T-cell (primary cell): ENCODE measurements at places on chromosomes 4 and X. TPM values are rescaled to one million over a fixed set of nuclear protein-coding genes. Genes with fewer than 3 reads are reported as not detected.

Gene CCKAR
- total RNA-seq = not detected

Gene RAI2
- total RNA-seq = 0.76 TPM

Gene DNAAF6
- not detected for total RNA-seq

Gene SLC4A4
- total RNA-seq = 3.2 TPM

Gene HTN3
- not detected for total RNA-seq

GRCh38 chrX:108397627-108398391 is 40.4 kb downstream of the COL4A6 start:
- H3K36me3 ChIP-seq = no peaks in the 10 kb centered on the region
- H3K27me3 ChIP-seq = no peaks in the 10 kb centered on the region
- H3K4me3 ChIP-seq = no peak overlapping the region
- no peaks in the 10 kb centered on the region for H3K4me1 ChIP-seq
- no peak for DNase-seq
- no peak overlapping the region for H3K27ac ChIP-seq

DNA sequence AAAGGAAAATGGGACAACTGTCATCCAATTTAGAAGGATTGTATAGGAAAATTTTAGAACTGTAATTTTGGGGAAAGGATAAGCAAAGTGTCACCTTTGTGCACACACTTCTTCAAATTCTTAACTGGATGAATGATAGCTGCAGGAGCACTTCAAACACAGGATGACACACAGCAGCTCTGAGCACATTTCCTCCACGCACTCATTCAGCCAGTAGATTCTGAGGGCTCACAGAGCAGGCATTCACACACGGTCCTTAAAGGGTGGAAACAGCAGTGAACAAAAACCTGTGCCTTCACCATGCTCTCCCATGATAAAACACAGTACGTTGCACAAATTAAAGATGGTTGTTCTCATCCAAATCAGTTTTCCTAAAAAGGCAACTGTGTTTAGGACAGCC is 38.5 kb upstream of the KLF3 start:
- no peak overlapping the region for H3K4me3 ChIP-seq
- no peaks in the 10 kb centered on the region for H3K36me3 ChIP-seq
- no peaks in the 10 kb centered on the region for H3K27me3 ChIP-seq
- H3K4me1 ChIP-seq = peaks cover 6% of the 10 kb centered on the region
- H3K27ac ChIP-seq = no peak overlapping the region
- DNase-seq = no peak

DNA sequence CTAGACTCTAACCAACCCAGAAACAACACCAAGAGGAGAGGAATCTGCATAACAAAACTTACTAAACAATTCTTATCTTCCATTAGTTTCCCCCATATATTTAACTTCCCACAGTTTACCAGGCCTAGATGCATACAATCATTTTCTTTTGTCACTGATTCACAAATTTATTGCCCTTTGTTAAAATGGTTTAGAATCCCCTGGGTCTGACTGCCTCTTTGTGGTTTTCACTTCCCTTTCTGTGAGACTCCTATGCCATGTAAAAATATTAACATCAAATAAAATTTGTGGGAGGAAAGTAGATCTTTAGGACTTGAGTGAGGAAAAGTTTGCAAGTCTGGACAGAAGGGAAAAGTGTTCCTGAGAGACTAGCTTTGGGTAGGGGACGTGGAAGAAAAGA is 393.8 kb upstream of the CNKSR2 start:
- no peaks in the 10 kb centered on the region for H3K4me1 ChIP-seq
- no peak overlapping the region for H3K27ac ChIP-seq
- no peaks in the 10 kb centered on the region for H3K27me3 ChIP-seq
- no peak overlapping the region for H3K4me3 ChIP-seq
- no peak for DNase-seq

DNA sequence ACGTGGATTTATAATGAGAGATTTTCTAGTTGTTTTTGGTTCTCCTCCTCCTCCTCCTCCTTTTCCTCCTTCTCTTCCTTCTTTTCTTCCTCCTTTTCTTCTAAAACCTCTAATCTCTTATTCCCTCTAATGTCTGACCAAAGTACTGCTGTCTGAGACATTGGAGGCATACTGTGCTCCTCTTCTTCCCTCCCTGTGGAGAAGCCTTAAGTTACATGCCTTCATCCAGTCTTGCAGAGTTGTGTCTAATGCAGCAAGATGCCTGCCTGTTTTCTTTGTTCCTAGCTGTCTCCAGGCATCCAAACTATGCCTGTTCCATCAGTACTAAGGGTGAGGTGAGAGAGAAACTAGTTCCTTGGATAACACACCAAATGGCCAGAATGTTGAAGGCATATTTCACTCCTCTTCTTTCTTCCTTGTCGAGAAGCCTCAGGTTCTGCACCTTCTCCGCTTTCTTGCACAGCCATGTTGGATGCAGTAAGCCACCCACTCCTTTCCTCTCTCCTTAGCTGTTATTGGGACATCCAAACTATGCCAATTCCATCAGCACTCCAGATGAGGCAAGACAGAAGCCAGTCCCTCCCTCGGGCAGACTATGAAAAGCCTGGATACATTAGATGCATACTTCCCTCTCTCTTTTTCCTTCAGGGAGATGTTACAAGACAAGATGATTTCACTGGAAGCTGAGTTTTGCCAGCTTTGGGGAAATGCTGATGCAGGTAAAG is 285.7 kb upstream of the TRAM1L1 start:
- H3K4me3 ChIP-seq = no peak overlapping the region
- no peaks in the 10 kb centered on the region for H3K27me3 ChIP-seq
- H3K4me1 ChIP-seq = no peaks in the 10 kb centered on the region
- no peaks in the 10 kb centered on the region for H3K36me3 ChIP-seq
- no peak overlapping the region for H3K27ac ChIP-seq

DNA sequence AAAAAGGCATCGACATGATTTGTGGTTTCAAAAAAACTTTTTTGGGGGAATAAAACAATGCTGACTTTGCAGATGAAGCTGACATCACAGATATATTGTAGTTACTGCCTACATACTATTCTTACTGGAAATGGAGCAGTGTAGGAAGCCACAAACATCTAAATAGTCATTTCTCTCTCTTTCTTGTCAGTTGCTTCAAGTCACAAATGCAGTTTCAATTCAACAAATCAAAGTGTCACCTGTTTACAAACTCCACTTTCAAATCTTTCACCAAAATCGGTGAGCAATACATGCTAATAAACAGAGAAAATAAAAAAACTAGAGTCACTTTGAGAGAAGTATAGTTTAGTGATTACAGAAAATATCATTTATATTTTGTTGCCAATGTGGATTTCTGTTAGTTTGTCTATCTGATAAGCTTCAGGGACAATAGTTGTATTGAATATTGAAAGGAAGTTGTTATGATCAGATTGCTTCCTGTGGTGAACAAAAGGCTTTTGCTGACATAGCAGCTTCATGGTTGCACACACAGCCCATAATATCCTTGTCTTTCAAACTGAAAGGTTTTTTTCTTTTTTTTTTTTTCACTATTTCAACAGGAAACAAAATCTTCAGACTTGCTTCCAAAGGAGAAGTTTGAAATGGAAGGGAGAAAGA is 49.7 kb upstream of the PTPN13 start:
- H3K4me3 ChIP-seq = no peak overlapping the region
- no peaks in the 10 kb centered on the region for H3K27me3 ChIP-seq
- H3K36me3 ChIP-seq = no peaks in the 10 kb centered on the region
- no peaks in the 10 kb centered on the region for H3K4me1 ChIP-seq

DNA sequence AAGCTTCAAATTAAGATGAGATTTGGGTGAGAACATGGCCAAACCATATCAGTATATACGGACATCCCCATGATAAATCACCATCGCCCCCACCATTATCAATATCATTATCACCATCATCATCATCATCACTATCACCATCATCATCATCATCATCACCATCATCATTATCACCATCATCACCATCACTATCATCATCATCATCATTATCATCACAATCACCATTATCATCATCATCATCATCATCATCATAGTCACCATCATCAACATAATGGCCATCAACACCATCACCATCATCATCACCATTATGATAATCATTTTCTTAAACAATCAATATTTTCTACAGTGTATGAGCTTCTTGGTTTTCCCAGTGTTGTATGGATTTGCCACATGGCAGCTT is 360.9 kb downstream of the NLGN4X start:
- H3K4me3 ChIP-seq = no peak overlapping the region
- H3K4me1 ChIP-seq = no peaks in the 10 kb centered on the region
- no peak overlapping the region for H3K27ac ChIP-seq
- H3K36me3 ChIP-seq = no peaks in the 10 kb centered on the region
- no peak for DNase-seq

GRCh38 chrX:47223476-47224250 is 5.2 kb downstream of the CDK16 start:
- H3K27me3 ChIP-seq = no peaks in the 10 kb centered on the region
- DNase-seq = no peak
- H3K36me3 ChIP-seq = peaks cover 41% of the 10 kb centered on the region
- no peak overlapping the region for H3K27ac ChIP-seq

- no peak overlapping the region for H3K27ac ChIP-seq
- no peaks in the 10 kb centered on the region for H3K36me3 ChIP-seq
- H3K4me1 ChIP-seq = no peaks in the 10 kb centered on the region
- no peak for DNase-seq
- no peaks in the 10 kb centered on the region for H3K27me3 ChIP-seq
These were observed 198.7 kb downstream of the ENOX2 start for GRCh38 chrX:130704053-130705038.

DNA sequence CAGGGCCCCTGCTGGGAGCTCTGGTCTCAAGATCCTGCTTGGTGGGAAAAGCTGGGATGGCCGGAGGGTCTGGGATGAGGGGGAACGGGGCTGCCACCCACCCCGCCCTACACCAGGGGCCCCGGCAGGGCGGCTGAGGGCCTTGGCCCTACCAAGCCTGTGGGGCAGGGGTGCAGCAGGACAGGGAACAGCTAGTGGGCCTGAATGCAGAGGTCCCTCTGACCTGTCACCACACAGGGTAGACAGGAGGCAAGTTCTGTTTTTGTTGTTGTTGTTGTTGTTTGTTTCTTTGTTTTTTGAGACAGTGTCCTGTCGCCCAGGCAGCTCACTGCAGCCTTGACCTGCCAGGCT is 332 bp upstream of the RENBP start:
- no peaks in the 10 kb centered on the region for H3K36me3 ChIP-seq
- H3K4me1 ChIP-seq = peaks cover 5% of the 10 kb centered on the region
- H3K27me3 ChIP-seq = no peaks in the 10 kb centered on the region
- H3K4me3 ChIP-seq = peak overlapping the region; percentile 53
- no peak overlapping the region for H3K27ac ChIP-seq
- no peak for DNase-seq

- DNase-seq = no peak
- no peaks in the 10 kb centered on the region for H3K36me3 ChIP-seq
- no peak overlapping the region for H3K4me3 ChIP-seq
- H3K4me1 ChIP-seq = no peaks in the 10 kb centered on the region
These were observed 54.1 kb downstream of the SRPX start for GRCh38 chrX:38166478-38167083.

GRCh38 chrX:42565739-42566138 is 212.2 kb downstream of the PPP1R2C start:
- H3K4me3 ChIP-seq = no peak overlapping the region
- no peak for DNase-seq
- H3K4me1 ChIP-seq = no peaks in the 10 kb centered on the region
- H3K36me3 ChIP-seq = no peaks in the 10 kb centered on the region
- H3K27me3 ChIP-seq = no peaks in the 10 kb centered on the region
- no peak overlapping the region for H3K27ac ChIP-seq

DNA sequence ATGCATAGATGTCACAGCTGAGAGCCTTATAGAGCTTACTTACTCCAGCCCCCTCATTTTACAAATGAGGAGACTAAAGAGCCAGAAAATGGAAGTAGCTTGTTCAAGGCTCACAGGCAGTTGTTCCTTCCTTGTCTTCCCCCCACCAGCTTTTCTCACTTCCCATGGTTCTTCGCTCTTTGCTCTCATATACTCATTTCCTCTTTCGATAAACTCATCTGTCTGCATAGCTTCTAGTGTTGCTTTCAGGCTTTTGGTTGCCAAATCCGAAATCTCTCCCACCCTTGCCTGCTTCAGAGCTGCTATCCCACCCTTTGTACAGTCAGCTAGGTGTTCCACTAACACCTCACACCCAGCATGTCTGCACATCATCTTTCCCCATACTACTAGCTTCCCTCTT is 25.0 kb upstream of the GJB1 start:
- DNase-seq = no peak
- peak overlapping the region; percentile 67 for H3K27ac ChIP-seq
- H3K4me1 ChIP-seq = peaks cover 26% of the 10 kb centered on the region
- H3K27me3 ChIP-seq = no peaks in the 10 kb centered on the region
- no peaks in the 10 kb centered on the region for H3K36me3 ChIP-seq

- no peak overlapping the region for H3K27ac ChIP-seq
- peaks cover 49% of the 10 kb centered on the region for H3K27me3 ChIP-seq
- no peaks in the 10 kb centered on the region for H3K36me3 ChIP-seq
- no peak overlapping the region for H3K4me3 ChIP-seq
- DNase-seq = no peak
These were observed 3.9 kb upstream of the POU4F2 start for GRCh38 chr4:146634825-146635224.

GRCh38 chr4:151866592-151866918 is 105.7 kb upstream of the GATB start:
- H3K27ac ChIP-seq = no peak overlapping the region
- DNase-seq = no peak
- peaks cover 4% of the 10 kb centered on the region for H3K27me3 ChIP-seq
- H3K4me1 ChIP-seq = no peaks in the 10 kb centered on the region
- no peaks in the 10 kb centered on the region for H3K36me3 ChIP-seq

- H3K4me3 ChIP-seq = no peak overlapping the region
- H3K27ac ChIP-seq = no peak overlapping the region
- DNase-seq = no peak
- H3K27me3 ChIP-seq = no peaks in the 10 kb centered on the region
- no peaks in the 10 kb centered on the region for H3K4me1 ChIP-seq
These were observed 10.5 kb upstream of the GJB1 start for GRCh38 chrX:71212536-71212935.

GRCh38 chr4:71141125-71141524 is 147.7 kb downstream of the DCK start:
- H3K4me1 ChIP-seq = no peaks in the 10 kb centered on the region
- no peaks in the 10 kb centered on the region for H3K36me3 ChIP-seq

DNA sequence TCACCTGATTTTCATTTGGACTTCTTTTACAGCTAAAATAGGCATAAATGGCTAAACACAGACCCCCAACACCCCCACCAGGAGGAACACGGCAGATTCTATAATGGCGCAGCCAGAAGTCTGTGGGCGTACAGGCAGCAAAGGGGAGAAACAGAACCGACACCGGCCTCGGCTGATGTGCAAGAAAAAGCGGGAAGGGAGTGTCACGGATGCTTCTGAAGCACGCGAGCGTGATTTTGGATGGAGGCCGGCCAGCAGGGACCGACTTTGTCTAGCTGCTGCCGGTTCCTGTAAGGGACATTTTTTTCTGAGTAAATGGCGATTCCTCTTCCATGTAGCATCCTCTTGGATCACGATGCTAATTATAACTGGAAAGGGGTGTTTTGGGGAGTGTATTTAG is 24.9 kb upstream of the ETNPPL start:
- no peak overlapping the region for H3K27ac ChIP-seq
- no peaks in the 10 kb centered on the region for H3K36me3 ChIP-seq
- H3K4me1 ChIP-seq = no peaks in the 10 kb centered on the region
- no peak for DNase-seq
- no peaks in the 10 kb centered on the region for H3K27me3 ChIP-seq
- no peak overlapping the region for H3K4me3 ChIP-seq

DNA sequence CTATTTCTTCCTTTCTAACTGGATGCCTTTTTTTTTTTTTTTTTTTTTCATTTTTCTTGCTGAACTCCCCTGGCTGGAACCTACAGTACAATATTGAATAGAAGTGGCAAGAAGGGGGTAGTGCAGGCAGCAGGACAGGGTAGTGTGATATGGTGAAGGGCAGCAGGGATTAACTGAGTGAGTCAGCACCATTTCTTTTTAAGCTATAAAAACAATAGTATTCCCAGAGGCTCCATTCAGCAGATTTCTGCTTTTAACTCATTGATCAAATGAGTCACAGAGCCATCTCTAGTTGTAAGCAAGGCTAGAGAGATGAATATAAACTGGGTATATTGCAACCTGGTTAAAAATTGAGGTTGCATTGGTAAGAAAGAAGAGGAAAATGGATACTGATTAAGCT is 53.6 kb upstream of the SETD7 start:
- H3K4me1 ChIP-seq = peaks cover 8% of the 10 kb centered on the region
- H3K36me3 ChIP-seq = no peaks in the 10 kb centered on the region
- no peak overlapping the region for H3K4me3 ChIP-seq
